ENCODE measurements at places on chromosomes 4 and X.

DNA sequence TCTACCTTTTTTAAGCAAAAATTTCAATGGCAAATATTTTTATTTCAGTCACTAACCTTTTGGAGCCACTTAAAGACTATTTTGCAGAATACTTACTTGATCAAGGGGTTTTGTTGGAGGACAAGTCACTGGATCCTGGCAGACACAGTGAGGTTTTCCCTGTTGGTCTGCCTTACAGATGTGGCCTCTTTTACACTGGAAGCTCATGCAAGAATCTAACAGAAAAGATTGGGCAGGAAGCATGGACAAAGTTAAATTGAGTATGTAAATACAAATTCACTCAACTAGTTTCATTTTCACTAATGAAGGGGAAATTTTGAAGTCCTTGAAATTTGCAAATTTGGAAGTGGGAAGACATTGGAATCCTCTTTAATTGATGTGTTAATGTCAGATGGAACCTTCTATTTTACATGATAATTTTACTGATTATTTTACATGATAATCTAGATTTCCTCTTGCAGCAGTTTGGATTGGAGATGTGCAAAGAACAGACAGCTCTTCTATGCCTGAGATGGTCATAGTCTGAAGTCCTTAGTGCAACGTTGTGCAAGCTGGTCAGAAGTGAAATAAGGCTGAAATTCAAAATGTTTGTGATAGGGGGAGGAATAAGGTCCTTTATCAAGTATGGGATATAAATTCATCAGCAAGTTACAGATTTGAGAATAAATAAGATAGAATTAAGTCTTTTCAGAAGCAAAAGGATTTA is 38.4 kb downstream of the SPARCL1 start:
- no peak for DNase-seq

DNA sequence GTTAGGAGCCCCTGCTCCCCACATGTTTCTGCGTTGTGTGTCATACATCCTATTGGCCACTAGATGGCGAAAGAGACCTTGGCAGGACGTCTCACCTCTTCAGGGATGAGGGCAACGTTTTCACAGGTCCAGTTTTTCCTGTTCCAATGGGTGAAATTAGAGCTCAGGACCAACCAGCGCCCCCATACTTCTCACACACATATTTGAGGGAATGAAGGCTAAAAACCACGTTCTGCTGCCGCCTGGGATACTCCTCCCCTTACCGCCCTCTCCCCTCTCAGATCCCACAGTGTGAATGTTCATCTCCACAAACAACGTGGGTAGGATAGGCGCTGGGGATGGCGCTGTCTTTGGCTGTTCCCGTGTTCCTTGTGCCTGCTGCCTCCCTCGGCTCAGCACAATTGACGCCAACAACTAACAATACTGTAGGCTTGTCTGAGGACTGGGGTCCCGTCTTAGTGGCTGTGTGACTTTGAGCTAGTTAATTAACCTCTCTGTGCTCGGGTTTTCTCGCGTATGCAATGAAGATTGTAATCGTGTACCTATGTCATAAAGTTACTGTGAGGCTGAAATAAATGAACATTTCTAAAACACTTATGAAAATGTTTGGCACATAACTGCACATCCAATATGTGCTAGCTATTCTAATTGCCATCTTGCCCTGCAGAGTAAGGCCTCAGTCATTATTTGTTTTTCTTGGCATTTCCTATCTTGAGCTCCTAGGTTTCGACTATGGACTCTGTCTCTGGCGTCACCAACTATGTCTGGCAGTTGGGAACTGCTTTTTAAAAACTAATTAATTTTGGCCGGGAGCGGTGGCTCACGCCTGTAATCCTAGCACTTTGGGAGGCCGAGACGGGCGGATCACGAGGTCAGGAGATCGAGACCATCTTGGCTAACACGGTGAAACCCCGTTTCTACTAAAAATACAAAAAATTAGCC is 181.3 kb upstream of the STK26 start:
- no peak for DNase-seq

- DNase-seq, result no peak
Observed at GRCh38 chrX:150515801-150516200, 52.6 kb upstream of the MTM1 start.

GRCh38 chrX:138986235-138986634 is 274.7 kb upstream of the FGF13 start:
- DNase-seq, result no peak

GRCh38 chrX:153381684-153382532 is 19.2 kb downstream of the PNMA6E start:
- peak; percentile 11 for DNase-seq

DNA sequence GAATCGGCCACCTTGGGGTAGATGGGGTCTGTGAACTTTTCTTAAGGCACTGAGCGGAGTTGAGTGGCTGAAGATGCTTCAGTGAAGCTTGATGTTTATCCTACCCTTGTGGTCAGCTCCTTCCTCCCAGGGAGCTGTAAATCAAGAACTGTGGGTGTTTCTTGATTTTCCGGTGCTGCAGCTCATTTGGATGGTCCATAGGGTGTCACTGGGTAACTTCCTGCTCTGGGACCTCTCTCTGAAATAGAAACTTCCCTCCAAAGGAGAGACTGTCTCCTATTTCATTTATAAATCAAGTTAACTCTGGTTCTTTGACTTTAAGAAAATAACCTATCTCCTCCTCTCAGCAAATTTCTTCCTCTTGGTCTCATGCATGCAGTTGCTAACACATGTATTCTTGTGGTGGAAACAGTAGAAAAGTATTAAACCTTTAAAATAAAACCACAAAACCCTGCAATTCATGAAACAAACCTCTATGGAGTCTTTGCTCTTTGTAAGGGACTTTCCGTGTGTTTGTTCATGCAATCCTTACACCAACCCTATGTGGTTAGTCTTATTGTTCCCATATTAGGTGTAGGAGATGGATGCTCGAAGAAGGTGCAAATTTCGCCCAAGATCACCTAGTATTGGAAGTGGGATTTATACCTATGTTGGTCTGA is 110.3 kb downstream of the SHROOM3 start:
- DNase-seq, result no peak

DNA sequence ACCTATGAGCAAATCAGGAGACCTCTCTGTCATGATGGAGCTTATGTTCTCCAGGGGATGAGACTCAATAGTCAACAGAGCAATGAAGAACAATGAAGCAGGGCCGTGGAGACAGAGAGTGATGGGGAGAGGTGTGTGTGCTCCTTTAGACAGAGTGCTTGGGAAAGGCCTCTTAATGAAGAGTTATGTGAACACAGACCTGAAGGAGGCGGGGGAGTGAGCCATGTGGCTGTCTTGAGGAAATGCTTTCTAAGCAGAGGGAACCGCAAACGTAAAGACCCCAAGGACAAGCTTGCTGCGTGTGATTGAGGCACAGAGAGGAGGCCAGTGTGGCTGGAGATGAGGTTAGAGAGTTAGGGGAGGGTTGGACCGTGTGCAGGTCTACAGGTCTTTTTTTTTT is 53.1 kb downstream of the CHRNA9 start:
- no peak for DNase-seq

DNA sequence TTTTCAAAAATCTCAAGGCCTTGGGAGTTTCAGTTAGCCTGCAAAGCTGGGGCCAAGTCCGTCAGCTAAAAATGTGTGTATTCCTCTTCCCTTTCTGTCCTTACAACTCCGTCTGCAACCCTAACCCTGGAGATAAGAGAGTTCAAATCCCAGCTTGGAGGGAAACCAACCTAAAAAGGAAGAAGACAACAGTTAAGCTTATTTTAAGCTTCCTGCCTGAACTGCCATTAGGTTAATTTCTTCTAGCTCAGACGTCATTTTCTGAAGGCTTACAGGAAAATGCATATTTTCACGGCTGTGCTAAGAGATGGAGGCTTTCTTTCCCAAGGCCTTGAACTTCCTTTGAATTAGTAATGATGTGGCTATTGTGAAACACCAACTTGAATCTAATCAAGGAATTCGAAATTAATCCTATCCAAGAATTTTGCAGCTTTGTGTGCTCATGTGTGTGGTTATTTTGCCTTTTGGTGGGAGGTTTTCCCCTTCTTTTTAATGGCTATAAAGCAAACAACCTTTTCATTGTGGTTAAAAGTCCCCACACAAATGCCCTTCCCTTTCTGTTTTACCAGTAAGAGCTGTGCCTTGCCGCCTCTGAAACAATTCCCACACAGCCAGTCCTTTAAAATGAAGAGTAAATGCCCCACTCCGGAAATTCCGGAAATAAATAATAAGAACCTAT is 103.5 kb downstream of the IRF2 start:
- DNase-seq, result no peak

- no peak for DNase-seq
Observed at GRCh38 chr4:18608908-18609533, 587.5 kb upstream of the LCORL start.

DNA sequence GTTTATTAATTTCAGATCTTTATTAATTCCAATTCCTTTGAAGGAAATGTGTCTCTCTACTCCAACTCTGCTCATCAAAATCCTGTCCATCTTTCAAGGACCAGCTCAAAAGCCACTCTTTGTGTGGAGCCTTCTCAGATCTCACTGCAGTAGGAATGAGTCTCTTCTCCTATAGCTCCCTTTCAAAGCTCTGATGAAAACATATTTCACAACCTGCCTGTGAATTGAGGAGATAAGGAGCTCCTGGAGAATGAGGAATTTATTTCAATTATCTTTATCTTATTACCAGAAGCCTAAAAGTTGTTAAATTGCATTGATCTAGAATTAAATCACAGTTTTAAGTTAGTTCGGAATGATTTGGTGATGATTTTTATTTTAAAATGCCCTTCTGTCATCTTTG is 92.6 kb upstream of the TRPC3 start:
- DNase-seq, result no peak

DNA sequence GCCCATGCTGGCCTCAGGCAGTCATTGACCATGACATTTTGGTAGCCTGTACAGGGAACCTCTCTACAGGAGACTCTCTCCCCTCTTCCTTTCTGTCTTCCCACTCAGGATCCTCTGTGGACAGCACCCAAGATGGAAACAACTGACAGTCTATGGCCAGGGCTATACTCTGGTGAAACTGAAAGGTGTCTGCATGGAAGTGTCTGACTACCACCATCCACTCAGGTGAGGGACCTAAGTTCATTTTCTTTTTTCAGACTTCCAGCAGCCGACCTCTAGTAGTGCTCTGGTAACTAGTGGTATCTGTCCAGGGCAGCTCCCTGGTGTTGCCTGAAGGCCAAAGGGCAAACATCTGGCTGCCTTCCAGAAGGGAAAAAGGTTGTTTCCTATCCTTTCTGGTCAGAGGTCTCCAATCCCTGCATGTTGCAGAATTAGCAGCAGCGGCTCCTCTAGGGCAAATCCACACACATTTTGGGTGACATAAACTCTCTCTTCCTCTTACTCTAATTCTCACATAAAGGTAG is 804.5 kb downstream of the C4orf33 start:
- no peak for DNase-seq

- no peak for DNase-seq
Observed at GRCh38 chrX:79146640-79147390, 2.3 kb downstream of the GPR174 start.

DNA sequence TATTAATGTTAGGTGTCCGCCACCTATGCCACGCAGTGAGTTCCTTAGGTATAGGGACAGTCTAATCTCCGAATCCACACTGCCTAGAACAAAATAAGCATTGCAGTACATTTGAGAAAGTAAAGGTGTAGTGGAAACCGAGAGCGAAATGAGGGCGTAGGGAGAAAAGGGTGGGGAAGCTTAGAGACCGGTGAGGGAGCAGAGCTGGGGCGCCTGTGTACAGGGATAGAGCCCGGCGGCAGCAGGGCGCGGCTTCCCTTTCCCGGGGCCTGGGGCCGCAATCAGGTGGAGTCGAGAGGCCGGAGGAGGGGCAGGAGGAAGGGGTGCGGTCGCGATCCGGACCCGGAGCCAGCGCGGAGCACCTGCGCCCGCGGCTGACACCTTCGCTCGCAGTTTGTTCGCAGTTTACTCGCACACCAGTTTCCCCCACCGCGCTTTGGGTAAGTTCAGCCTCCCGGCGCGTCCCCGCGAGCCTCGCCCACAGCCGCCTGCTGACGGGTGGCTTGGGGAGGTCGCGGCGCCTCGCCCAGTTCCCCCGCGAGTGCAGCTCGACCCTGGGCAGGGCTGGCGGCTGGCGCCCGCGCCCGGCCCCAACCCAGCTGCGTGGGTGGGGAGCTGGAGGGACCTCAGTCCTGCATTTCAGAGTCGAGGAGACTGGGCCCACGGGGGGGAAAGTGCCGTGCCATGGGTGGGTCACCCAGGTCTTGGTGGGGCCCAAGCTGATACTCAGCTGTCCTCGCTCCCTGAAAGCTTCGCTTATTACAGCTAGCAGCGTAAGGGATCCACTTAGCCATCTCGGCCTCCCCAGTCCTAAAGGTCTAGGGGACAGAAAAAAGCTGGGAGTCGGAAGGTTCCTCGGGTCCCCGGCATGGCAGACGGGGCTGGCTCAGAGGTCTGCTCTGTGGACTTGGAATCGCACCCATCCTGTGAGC is at the start of gene ANXA3:
Gene ANXA3, plus strand, starts transcription at position 351 of the 932 bp plus-strand sequence. CDS start 2,704 bp downstream, outside the sequence.
- DNase-seq, result peak; percentile 33

DNA sequence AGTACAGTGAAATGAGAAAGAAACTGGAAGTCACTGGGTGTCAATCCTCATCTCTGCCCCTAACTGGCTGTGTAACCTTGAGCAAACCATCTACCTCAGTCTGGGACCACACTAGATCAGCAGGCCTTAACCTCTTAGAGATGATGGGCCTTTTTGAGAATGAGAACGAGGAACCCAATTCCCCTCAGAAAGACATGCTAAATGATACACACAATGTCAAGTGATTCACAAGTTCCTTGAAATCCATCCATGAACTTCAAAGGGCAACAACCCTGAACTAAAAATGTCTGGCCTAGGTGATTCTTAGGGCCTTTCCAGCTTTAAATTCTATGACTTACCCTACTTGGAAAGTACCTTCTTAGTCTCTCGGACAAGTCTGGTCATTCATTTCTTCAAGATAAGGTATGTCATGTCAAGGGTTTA is 47.4 kb downstream of the ACSL4 start:
- DNase-seq, result no peak

GRCh38 chrX:51641421-51642021 is 22.8 kb upstream of the CENPVL3 start:
- DNase-seq, result peak; percentile 26

GRCh38 chrX:18676470-18676869 is 4.6 kb upstream of the RS1 start:
- DNase-seq, result peak; percentile 28

- no peak for DNase-seq
Observed at GRCh38 chr4:162700358-162700757, 466.3 kb downstream of the NAF1 start.

Data from endothelial cell (in vitro differentiated cells).